Activated CD8-positive, alpha-beta memory T cell treated with anti-CD3 and anti-CD28 coated beads for 48 hours (primary cell): ENCODE measurements at places on chromosomes 7 and 10.

GRCh38 chr10:91200314-91201212 is 19.9 kb upstream of the PCGF5 start:
- DNase-seq = no peak

- DNase-seq = no peak
Measured at GRCh38 chr10:73478636-73479035, 17.2 kb downstream of the PPP3CB start.

GRCh38 chr7:85573346-85573745 is 386.5 kb upstream of the SEMA3D start:
- no peak for DNase-seq

DNA sequence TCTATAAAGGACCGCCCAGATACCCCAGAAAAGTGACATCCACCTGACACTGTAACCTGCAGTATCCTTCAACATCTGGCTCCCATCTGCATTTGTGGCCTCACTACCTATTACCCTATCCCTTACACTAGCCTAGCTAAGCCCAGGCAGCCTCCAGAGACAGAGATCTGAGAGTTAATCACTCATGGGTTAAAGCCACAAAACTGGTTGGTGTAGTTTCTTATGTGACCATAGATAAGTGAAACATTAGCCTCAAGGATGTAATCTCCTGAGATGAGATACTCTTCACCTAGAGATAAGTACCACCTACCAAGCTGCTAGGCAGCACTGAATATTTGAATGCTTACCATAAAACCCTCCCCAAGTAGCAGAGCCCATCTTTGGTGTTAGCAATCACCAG is 35.4 kb downstream of the CTTNBP2 start:
- no peak for DNase-seq

DNA sequence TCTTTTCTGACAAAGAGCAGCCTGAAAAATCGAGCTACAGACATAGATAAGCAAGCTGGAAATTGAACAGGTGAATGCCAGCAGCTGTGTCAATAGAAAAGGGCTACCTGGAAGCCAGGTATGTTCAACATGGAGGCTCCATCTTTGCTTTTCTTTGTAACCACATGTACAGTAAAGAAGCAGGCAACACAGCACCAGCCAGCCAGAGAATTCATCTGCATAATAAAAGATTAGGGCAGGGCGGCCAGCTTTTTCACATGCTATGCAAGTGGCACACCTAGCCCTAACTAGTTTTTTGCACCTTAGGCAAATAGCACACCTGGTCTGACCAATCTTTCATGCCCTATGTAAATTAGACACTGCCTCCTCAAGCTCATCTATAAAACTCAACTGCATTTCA is 25.7 kb downstream of the COG5 start:
- no peak for DNase-seq

GRCh38 chr7:23298141-23298881 is 828 bp upstream of the MALSU1 start:
- no peak for DNase-seq

- DNase-seq = no peak
Measured at GRCh38 chr10:35236739-35237138, 99.6 kb upstream of the CCNY start.

GRCh38 chr10:79102498-79102874 is 33.7 kb downstream of the ZMIZ1 start:
- no peak for DNase-seq

GRCh38 chr7:32574626-32575025 is 79.3 kb downstream of the AVL9 start:
- no peak for DNase-seq

GRCh38 chr7:149638566-149639320 is 134.6 kb downstream of the ZNF467 start:
- DNase-seq = no peak

GRCh38 chr7:141943846-141944245 is 2.9 kb downstream of the CLEC5A start:
- no peak for DNase-seq

DNA sequence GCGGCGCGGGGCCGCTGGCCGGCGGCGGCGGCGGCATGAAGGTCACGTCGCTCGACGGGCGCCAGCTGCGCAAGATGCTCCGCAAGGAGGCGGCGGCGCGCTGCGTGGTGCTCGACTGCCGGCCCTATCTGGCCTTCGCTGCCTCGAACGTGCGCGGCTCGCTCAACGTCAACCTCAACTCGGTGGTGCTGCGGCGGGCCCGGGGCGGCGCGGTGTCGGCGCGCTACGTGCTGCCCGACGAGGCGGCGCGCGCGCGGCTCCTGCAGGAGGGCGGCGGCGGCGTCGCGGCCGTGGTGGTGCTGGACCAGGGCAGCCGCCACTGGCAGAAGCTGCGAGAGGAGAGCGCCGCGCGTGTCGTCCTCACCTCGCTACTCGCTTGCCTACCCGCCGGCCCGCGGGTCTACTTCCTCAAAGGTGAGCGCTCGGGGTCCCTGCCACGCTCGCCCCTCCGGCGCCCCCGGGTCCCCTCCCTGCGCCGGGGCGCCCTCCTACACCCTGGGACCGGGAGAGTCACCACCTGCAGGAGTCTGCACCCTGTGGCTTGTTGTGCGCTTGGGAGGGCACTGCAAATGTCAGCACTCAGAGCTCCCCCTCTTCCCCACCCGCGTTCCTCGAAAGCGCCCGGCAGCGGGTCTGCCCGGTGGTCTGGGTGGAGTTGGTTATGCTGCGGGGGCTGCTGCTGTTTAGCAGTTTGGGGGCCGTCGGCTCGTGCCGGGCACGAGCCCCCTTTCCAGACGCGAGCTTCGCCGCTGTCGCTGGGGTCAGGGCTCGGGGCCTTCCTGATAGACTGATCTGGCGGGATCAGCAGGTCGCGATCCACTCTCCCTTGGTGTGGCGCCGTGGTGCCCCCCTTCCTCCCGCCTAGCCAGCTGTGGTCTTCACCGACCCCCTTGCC is 627 bp downstream of the DUSP5 start:
- DNase-seq = no peak

DNA sequence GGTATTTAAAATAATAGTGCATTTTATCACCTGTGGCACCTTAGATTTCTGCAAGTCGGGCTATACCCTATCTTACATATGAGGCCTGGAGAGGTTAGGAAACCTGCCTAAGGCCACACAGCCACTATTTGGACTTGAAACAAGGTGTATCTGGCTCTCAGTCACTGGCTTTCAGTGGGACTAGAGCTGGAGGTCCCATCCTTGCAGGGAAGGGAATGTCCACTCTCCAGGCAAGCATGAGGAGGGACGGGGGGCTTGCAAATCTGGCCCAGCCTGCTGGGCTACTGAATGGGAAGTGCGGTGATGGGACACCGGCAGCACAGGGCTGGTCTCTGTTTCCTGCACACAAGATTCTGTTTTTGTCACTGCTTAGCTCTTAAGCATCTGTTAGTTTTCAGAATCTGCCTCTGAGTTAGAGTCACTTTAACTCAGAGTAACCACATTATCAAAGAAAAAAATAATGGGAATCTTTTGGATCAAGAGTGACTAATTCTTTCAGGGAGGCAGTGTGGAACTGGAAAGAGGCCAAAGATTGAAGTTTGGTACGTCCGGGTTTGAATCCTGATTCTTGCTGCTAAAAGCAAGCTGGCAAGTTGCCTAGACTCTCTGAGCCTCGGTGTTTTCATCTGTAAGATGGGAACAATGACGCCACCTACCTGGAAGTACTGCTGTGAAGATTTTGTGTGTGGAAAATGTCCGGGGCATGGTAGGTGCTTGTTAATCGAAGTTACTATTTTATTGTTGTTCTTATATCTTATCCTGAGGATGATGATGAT is 33.8 kb upstream of the HABP2 start:
- no peak for DNase-seq

GRCh38 chr10:90965720-90966119 is 44.8 kb upstream of the ANKRD1 start:
- no peak for DNase-seq

- DNase-seq = no peak
Measured at GRCh38 chr7:114217026-114217806, 197.4 kb upstream of the FOXP2 start.

GRCh38 chr7:17807242-17807641 is 133.1 kb downstream of the SNX13 start:
- DNase-seq = no peak

DNA sequence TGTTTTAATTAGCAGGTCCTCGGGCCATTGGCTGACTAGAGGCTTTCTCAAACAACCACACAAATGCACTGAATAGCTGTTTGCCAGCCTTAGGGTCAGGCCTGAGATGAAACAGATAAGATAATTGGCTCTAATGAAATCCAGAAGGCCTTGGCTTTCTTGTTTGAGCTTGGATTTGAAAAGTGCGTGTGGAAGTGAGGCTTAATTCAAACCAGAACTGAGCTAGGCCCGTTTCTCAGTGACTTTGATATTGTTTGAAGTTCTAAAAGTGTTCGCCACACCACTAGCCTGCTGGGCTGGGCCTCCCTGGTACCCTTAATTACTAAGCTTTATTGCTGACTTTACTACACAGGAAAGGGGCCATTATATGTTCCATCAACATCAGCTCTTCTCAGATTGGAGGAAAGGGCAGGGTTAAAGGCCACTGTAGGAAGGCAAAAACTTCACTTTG is 270.6 kb downstream of the TWIST1 start:
- no peak for DNase-seq

DNA sequence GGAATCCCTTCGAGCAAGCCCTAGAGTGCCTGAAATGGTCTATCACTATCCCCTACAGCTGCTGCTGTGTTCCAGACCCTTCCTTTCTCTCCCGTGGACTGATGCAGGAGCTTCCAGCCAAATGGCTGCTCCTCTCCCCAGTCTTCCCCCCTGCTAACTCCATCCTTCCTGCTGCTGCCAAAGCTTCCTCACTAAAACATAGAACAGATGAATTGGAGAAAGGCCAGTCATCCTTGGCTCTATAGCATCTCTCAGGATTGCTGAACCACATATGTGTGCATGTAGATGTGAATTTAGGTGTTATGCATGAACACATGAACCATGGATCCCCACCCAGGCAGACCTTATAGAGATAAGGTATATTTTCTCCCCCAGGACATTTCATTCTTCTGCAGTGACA is 60.7 kb downstream of the GPR26 start:
- no peak for DNase-seq
